ENCODE measurements at places on chromosomes 13 and 19. TPM values are rescaled to one million over a fixed set of nuclear protein-coding genes. Genes with fewer than 3 reads are reported as not detected.
A peak's percentile ranks its signal among the peaks of the same experiment; 100 is the strongest.

GRCh38 chr13:26400545-26400944 is 146.6 kb downstream of the CDK8 start:
- DNase-seq, result no peak

DNA sequence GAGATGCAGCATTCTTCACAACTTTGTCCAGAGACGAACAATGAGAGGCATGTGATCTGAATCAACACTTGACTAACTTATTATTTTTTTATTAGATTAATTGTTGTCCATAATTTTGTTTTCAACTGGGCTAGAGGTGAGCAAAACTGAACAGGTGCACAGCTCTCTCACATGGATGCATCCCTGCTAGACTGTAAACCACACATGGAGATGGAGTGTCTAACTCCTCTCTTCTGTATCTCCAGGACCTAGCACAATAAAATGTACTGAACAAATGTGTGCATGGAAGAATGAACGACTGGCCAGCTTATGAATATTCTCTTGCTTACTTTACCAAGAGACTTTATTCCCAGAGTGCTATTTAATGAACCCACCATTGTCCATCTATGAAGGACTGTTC is 627.7 kb downstream of the LIG4 start:
- no peak for DNase-seq

The CYP4F8 gene
- total RNA-seq, result not detected

DNA sequence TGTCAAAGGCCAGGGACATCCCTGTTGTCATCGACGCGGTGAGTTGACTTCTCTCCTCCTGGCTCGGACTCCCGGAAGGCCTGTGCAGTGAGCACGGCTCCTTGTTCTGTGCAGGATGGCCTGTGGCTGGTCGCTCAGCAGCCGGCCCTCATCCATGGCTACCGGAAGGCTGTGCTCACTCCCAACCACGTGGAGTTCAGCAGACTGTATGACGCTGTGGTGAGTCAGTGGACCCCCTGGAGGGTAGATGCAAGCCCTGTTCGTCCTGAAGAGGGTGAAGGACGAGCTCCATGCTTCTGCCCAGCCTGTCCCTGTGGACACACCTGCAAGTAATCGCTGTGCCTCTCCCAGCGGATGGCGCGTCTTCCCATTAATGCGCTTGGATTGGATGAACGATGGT is 19.2 kb downstream of the NAXD start:
- no peak for DNase-seq

DNA sequence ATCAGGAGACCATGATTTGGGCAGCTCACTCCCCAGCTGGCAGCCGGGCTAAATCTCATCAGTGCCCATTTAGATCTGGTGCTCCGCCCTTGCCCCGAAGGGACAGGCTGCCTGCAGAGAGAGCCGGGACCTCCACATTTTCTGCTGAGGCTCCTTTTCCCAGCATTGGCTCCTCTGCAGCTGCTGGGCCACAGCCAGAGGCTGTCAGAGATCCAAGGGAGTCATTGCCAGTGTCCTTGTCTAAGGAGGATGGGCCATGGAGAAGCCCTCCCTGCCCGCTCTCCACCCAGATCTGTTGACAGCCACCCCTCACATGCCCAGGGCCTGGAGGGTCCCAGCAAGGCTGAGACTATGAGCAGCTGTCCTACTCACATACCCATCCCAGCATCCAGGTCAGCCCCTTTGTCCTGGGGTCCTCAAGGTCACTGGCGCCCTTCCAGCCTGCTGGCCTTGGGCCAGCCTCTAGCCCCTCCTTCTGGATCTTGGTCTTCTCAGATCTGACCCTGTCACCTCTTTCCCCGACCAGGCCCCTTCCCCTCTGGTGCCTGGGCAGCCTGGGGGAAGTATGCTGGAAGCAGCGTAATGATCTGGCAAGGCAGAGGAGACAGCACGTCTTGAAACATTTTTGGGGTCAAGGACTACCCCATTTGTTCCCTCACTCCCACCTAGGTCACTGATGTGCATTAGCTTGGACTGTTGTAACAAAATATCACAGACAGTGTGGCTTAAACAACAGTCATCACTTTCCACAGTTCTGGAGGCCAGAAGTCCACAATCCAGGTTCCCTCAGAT is 7.9 kb downstream of the PIN1 start:
- no peak for DNase-seq

- DNase-seq, result peak; percentile 67
Observed at GRCh38 chr19:13093407-13094105, 9.1 kb downstream of the LYL1 start.

The OR10H1 gene
- not detected for total RNA-seq

GRCh38 chr13:78636495-78636894 is 22.5 kb downstream of the OBI1 start:
- DNase-seq, result no peak

DNA sequence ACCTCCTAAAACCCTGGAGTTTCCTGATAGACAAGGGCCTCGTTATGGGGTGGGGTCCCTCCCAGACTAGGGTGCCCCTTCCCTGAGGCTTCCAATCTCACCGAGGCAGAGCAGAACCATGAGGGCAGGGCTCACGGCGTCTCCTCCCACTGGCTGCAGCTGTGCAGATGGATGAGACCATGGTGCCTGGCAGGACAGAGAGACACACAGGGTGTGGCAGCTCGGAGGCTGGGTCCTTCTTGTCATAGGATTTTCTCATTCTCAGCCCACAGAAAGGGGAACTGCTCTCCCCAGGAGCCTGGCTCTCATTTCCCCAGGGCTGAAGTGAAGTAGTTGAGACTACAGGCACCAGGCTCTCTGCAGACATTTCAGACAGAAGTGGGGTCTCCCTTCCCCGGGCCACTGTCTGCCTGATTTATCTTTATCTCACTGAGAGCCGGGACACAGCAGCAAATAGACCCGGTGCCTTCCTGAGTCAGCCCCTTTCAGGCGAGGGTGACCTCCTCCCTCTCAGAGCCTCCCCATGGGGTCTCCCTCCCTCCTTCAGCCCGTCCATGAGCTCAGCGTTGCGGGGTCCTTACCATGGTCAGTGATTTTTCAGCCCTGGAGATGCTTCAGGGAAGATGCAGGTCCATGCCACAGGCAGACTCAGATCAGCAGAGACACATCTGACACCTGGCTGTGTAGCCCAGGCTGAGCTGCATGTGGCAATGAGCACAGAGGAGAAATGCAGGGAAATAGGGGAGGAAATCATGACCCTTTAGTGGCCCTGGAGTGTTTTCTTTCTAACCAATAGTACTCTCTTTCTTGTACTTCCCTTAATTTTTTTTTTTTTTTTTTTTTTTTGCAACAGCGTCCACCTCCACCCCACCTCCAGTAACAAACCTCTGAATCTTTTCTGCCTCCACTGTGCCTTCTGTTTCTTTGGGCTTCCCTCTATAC is at the start of gene LILRA5:
Gene LILRA5 (minus strand): TSS at position 731 of the 942 bp plus-strand sequence. CDS start 147 bp downstream, at position 584.
- no peak for DNase-seq

- no peak for DNase-seq
Observed at GRCh38 chr13:48138270-48138669, 43.4 kb upstream of the MED4 start.

The KCNN1 gene
- not detected for total RNA-seq

DNA sequence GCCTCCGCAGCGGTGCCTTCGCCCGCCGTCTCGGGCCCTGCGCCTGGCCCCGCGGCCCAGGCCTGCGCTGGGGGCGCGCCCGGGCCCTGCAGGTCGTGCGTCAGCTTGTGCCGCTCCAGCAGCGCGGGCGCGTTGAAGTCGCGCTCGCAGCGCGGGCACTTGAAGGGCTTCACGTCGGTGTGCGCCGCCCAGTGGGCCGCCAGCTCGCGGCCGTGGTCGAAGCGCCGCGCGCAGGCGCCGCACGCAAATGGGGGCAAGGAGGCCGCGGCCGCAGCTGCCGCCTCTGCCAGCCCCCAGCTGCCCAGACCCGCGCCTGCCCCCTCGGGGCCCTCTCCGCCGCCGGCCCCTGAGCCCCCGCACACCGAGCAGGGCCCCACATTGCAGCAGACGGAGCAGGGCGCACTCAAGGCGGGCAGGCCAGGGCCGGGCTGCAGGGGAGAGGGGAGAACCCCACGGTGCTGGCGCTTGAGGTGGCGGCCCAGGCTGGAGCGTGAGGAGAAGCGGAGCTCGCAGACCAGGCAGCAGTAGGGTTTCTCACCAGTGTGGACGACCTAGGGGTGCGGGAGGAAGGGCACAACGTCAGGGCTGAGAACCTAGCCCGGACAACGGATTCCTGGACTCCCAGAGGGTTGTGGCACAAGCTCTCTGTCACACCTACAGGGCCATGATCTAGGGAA is 6.1 kb downstream of the FIZ1 start:
- no peak for DNase-seq

- no peak for DNase-seq
Observed at GRCh38 chr13:70170689-70171088, 62.4 kb upstream of the KLHL1 start.

The DLL3 gene
- total RNA-seq, result 0.17 TPM

DNA sequence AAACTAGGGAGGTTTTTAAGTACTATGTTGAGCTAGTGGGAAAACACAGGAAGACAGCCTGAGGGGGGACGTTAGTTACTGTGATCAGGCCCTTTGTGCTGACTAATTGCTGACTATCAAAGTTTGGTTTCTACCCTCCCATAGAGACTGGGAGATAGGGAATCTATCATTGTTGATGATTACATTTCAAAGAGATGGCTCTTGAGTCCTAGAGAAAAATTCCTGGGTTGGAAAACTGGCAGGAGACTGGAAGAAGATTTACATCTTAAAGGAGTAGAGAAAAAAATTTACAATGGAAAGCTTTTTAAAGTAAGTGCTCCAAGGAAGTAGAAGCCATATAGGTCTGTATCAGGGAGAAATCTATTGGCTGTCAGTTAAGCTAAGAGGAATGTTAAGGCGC is 522.0 kb upstream of the KLHL1 start:
- no peak for DNase-seq

The DKKL1 gene
- not detected for total RNA-seq

- DNase-seq, result peak; percentile 1
Observed at GRCh38 chr13:21879263-21879914, 208.5 kb downstream of the FGF9 start.

GRCh38 chr19:7703332-7703731 is 1.4 kb upstream of the FCER2 start:
- DNase-seq, result no peak

The UQCR11 gene
- total RNA-seq, result 126 TPM

The TNFRSF19 gene
- total RNA-seq, result 1.4 TPM

- no peak for DNase-seq
Observed at GRCh38 chr19:17716309-17716929, 2.9 kb upstream of the MAP1S start.

DNA sequence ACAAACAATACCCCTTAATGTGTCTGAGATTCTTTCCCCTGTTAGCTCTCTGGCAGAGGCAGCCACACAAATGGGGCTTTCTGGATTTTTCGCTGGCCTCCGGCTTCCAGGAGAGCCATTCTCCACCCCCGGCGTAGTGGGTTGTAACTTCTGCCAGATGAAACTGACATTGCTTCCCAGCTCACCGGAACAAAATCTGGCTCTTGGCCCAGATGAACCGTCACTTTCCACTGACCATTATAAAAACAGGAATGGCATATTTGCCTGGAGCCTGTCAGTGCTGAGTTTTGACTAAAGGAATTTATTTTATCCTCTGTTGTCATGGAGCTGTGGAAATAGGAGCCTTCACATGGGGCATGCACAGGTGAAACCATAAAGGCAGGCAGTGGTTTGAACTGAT is 120.6 kb upstream of the GPR12 start:
- no peak for DNase-seq

GRCh38 chr19:48660852-48661710 is 11.7 kb downstream of the NTN5 start:
- DNase-seq, result peak; percentile 85

The SLC17A7 gene
- total RNA-seq, result not detected
